Fibroblast of skin of left quadriceps (primary cell): ENCODE measurements at places on chromosomes 1 and 21.

DNA sequence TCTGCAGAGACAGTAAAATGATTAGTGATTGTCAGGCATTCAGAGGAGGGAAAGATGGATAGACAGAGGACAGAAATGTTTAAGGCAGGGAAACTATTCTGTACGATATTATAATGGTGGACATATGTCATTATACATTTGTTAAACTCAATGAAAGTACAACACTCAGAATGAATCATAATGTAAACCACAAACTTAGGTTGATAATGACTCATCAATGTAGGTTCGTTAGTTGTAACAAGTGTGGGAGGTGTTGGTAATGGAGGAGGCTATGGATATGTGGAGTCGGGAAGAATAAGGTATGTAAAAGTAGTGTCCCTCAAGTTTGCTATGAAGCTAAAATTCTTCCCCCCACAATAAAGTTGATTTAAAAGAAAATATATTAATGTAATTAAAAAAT, 455.0 kb downstream of the BRINP3 start:
- no peak for DNase-seq

DNA sequence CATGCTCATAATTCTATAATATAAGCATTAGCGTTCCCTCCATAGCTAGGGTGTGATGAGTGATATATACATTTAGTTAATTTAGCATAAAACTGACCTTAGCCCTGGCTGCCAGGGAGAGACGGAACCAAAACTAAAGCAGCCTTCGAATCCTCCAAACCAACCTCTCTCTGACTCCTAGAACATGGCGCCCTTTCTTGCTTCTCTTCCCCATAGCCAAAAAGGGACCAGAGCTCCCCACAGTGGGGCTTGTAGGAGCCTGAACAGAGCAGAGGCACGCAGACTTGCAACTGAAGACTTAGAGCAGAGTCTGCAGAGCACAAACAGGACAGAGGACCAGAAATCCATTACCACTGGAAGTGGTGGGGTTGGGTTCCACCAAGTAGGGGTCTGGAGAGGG, 17.7 kb downstream of the IRF2BP2 start:
- DNase-seq = no peak

GRCh38 chr1:229271448-229272159, 693 bp downstream of the RAB4A start:
- DNase-seq = no peak

GRCh38 chr1:113437554-113438341, 47.4 kb downstream of the MAGI3 start:
- no peak for DNase-seq

- peak; percentile 86 for DNase-seq
Observed at GRCh38 chr21:21165063-21165645, 166.9 kb downstream of the NCAM2 start.

DNA sequence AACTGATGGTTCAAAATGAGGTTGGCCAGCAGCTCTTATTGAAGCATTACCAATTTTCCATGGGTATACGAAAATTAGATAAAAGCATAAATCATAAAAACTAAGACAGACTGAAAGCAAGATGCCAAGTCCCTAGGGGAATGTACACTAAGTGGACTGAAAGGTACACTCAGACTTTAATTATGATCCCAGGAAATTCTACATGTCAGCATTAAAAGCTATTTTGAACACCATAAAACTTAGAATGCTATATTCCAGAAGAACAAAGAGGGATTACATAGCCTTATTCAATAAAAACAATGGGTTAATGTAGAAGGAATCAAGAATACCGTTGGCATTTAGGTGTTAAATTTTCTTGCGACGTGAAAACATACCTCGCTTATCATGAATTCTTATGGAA, 558.5 kb downstream of the LRRIQ3 start:
- no peak for DNase-seq

GRCh38 chr1:21814981-21815582, 3.0 kb downstream of the LDLRAD2 start:
- no peak for DNase-seq

- no peak for DNase-seq
Observed at GRCh38 chr1:110100335-110100734, 11.9 kb upstream of the UBL4B start.

DNA sequence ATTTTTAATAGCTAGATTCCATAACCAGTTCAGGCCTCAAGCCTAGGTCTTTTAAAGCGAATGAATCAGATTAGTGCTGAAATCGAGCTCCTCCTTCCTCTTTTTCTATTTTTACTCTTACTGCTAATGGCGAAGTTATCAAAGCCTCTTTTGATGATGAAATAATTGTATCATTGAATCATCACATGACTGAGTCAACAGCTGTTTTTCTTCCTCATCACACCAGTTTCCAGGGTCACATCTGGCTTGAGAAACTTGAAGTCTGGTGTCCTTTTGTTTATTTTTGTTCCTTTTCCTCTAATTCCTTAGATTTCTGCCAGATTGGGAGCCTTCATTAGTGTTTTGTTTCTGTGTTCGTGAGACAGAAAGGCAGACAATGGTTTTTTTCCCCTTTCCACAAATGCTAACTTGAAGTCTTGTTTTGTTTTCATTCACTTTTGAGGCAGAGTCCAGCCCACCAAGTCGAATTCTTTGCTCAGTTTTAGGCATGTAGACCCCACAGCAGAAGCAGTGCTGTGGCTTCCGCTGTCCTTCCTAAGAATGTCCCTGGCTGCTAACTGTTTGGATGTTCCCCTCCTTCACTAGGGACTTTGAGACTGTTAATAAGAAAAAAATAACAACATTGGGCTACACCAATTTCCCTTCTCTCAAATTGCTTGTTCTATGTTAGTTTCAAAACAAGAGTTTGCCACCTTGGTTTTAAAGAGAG, 51.9 kb upstream of the FMOD start:
- peak; percentile 79 for DNase-seq

DNA sequence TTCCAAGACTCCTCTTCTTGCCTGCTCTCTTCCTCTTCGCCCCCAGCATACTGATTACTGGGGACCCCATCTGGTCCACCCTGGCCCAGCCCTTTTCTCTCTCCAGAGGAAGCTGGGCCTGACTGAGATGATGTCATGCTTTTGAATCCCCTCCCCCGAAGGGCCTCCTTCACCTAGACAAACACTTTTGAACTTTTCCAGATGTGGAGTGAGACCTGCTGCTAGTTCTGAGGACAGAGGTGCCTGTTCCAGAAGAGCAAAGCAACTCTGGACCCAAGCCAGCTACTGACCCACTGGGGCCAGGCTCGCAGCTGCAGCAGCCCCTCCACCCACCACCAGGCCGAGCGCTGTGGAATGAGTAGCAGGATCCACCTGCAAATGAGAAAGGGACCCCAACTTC, 8.4 kb downstream of the CD34 start:
- DNase-seq = no peak

- DNase-seq = no peak
Observed at GRCh38 chr1:101260556-101261350, 23.9 kb downstream of the S1PR1 start.

DNA sequence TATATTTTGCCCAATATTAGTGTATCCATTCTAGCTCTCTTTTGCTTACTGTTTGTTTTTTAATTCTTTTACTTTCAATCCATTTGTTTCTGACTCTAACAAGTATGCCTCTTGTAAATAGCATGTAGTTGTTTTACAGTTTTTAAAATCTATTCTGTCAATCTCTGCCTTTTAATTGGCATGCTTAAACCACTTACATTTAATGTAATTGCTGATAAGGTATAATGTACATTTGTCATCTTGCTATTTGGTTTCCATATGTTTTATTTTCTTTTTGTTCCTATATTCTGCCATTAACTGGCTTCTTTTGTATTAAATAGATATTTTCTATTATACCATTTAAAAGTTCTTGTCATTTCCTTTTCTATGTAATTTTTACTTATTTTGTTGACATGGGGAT, 16.2 kb upstream of the MAB21L3 start:
- DNase-seq = no peak

DNA sequence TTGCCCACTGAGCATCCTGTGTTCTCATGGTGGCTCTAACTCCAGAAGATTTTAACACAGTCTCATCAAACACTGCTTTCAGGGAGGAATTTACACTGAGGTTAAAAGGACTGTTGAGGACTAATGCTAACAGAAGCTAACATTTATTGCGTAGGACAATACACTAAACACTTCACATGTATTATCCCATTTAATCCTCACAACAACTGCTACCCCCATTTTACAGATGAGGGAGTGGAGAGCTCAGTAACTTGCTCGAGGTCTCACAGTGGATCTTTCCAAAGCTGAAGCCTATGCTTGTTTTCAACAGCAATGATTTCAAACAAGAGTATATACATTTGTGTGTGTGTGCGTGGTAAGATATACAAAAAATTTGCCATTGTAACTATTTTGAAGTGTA, 13.9 kb downstream of the ATF3 start:
- DNase-seq = no peak

GRCh38 chr1:70675737-70676156, 264.7 kb downstream of the CTH start:
- no peak for DNase-seq

DNA sequence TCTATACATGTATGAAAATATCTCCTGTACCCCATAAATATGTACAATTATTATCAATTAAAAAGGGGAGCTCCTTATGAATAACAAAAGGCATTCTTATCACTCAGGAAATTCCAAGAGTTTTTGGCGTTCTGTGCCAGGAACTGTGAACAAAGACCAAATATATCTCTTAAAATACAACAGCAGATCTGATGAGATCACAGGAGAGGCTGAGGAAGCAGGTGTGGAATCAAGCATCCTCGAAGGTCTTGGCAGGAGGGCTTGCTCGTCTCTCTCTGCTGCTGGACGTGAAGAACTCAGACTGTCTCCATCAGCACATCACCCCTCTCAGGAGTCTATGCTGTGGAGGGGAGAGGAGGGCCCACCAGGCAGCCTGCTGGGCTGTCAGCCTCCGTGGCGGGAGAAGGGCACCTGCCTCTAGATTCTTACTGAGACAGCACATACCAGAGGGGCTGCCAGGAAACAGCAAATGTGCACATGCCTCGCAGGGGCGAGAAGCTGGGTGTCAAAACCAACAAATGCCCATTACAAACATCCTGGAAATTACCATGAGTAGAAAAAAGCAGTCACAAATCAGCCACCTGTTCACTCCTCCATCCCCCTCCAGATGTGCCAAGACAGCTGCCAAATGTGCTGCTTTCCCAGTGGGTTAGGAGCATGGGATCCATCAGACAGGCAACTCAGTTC, 30.8 kb upstream of the FAM89A start:
- no peak for DNase-seq

GRCh38 chr21:27562303-27562702, 595.4 kb upstream of the ADAMTS5 start:
- no peak for DNase-seq
